Neural cell (in vitro differentiated cells): ENCODE measurements at places on chromosomes 7 and 10. TPM values are rescaled to one million over a fixed set of nuclear protein-coding genes. Genes with fewer than 3 reads are reported as not detected.

The STEAP1B gene
- 0.51 TPM in 1 of 2 replicates, not detected in the other for polyA plus RNA-seq

The LLCFC1 gene
- not detected in 2 replicates for polyA plus RNA-seq

The C10orf62 gene
- polyA plus RNA-seq = not detected in 2 replicates

The RP9 gene
- polyA plus RNA-seq = 19.7 and 36.9 TPM in 2 replicates

The GBX1 gene
- polyA plus RNA-seq = not detected in 2 replicates

The KEL gene
- 0.96 and 2.2 TPM in 2 replicates for polyA plus RNA-seq
